Tibial nerve (tissue), 4 donors: ENCODE measurements at places on chromosomes 16 and 17.

GRCh38 chr16:84808826-84809225, 11.0 kb upstream of the CRISPLD2 start:
- no peak overlapping the region for H3K27ac ChIP-seq
- H3K4me3 ChIP-seq, result no peak overlapping the region
- no peaks in the 10 kb centered on the region for H3K36me3 ChIP-seq
- H3K27me3 ChIP-seq, result no peaks in the 10 kb centered on the region
- H3K4me1 ChIP-seq, result peaks cover 36% of the 10 kb centered on the region

DNA sequence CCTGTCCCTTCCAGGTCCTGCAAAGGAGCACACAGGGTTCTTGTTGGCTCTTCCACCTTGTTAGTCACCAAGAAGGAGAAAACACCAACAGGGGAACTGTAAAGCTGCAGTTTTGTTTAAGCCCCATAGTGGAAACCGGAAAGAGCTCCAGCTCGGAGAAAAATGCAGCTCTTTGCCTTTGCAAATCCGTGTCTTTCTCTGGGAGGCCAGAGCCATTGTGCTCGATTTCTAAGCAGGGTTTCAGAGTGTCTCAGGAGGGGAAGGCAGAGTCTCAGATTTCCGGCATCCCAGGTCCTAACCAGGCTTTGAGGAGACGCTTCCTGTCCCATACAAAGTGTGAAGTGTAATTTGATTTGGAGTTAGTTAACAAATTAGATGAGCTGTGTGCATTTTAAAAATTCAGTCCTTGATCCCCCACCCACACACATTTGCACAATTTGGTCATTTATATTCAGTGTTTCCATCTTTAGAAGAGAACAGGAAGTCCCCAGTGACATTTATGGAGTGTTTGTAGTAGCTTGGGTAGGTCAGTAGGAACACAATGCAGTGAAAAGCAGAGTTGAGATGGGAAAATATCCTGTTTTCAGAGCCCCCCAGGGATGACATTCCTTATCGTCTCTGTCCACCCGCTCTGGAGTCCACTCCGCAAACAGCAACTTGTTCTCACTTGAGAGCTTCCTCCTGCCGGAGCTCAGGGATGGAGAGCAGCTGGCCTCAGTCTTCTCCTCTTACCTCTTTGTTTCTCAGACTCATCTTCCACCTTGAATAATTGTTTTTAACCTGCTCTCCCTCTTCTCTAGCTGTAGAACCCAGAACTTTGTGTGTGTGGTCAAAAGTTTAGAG, 331.9 kb downstream of the SEC14L1 start:
- H3K27me3 ChIP-seq, result no peaks in the 10 kb centered on the region
- peaks cover 83% of the 10 kb centered on the region for H3K4me1 ChIP-seq
- DNase-seq, result no peak
- peak overlapping the region; percentile 73 for H3K27ac ChIP-seq
- peak overlapping the region; percentile 1 for H3K4me3 ChIP-seq

DNA sequence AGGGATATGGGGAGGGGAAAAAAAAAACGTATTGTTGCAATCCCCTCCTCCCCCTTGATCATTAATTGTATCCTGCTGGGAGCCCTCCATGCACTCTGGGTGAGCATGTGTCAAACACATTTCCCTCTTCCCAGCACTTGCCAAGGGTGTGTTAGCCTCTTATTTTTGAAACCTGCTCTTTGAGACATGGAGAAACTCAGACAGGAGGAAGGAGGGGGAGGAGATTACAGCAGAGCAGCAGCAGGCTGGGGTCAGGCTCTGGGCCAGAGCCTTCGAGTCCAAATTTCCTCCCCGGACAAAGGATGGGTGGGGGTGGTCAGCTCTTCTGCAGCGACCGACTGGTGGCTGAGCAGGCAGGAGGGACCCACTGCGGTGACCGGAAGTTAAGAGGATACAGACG, 64.7 kb downstream of the SOX9 start:
- no peaks in the 10 kb centered on the region for H3K4me1 ChIP-seq
- H3K4me3 ChIP-seq, result no peak overlapping the region
- H3K36me3 ChIP-seq, result no peaks in the 10 kb centered on the region
- no peaks in the 10 kb centered on the region for H3K27me3 ChIP-seq

DNA sequence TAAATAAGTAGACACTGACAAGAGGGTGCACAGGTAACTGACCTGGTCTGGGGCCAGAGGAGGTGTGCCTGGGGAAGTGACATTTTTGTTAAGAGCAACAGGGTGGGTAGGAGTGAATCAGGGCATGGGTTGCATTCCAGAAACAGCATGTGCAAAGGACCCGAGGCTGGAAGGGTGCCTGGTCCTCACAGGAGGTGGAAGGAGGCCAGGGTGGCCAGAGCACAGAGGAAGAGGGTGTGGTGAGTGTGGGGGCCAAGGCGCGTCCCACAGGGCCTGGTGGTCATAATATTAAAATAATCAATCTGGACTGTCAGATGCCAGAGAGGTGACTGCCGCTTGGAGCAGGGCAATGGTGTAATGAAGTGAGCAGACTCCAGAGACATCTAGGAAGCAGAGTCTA, 14.3 kb downstream of the ARHGAP23 start:
- no peaks in the 10 kb centered on the region for H3K4me1 ChIP-seq
- no peak for DNase-seq
- no peaks in the 10 kb centered on the region for H3K36me3 ChIP-seq
- H3K27ac ChIP-seq, result no peak overlapping the region
- no peaks in the 10 kb centered on the region for H3K27me3 ChIP-seq
- no peak overlapping the region for H3K4me3 ChIP-seq

GRCh38 chr17:4604111-4604644, 19.8 kb downstream of the SMTNL2 start:
- H3K36me3 ChIP-seq, result no peaks in the 10 kb centered on the region
- no peak overlapping the region for H3K4me3 ChIP-seq
- H3K27me3 ChIP-seq, result no peaks in the 10 kb centered on the region
- H3K27ac ChIP-seq, result no peak overlapping the region

DNA sequence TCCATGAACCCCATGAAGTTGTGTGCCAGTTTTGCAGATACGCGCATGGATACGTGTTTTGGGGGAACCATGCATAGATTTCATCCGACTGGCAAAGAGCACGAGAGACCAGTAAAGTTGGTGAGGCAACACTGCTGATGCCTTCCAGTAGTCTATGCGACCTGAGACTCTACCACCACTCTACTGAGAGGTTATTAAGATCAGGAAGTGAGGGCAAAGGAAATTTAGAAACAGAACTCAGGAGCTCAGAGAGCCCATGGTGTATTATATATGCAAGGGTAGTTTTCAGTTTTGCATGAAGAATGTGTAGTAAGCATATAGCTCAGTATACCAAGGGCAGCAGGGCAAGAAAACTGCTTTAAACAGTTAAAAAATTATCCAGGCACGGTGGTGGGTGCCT, 4.2 kb downstream of the SLX4 start:
- no peak overlapping the region for H3K27ac ChIP-seq
- H3K27me3 ChIP-seq, result no peaks in the 10 kb centered on the region
- no peak overlapping the region for H3K4me3 ChIP-seq
- H3K36me3 ChIP-seq, result peaks cover 41% of the 10 kb centered on the region

DNA sequence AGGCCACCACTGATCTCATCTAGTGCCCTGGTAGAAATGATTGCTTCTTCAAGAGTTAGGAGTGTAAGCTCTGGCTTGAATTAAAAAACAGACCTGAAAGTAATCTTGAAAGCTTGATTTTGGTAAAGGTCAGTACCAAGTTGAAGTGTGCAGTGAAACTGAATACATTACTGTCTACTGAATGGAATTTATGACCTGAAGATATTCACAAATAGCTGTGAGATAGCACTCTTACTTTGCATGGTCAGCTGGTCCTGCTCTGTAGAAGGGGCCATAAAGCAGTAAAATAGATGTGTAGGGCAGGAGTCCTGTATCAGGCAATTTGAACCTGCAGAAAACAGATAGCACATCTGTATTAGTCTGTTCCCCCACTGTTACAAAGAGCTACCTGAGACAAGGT, 78.6 kb downstream of the MYH13 start:
- H3K36me3 ChIP-seq, result no peaks in the 10 kb centered on the region
- no peak overlapping the region for H3K27ac ChIP-seq
- H3K4me1 ChIP-seq, result no peaks in the 10 kb centered on the region
- DNase-seq, result no peak

GRCh38 chr17:19470530-19471261, 59.7 kb downstream of the RNF112 start:
- H3K4me1 ChIP-seq, result peaks cover 1% of the 10 kb centered on the region
- no peak overlapping the region for H3K27ac ChIP-seq
- DNase-seq, result peak; percentile 70
- H3K4me3 ChIP-seq, result no peak overlapping the region
- H3K36me3 ChIP-seq, result no peaks in the 10 kb centered on the region

DNA sequence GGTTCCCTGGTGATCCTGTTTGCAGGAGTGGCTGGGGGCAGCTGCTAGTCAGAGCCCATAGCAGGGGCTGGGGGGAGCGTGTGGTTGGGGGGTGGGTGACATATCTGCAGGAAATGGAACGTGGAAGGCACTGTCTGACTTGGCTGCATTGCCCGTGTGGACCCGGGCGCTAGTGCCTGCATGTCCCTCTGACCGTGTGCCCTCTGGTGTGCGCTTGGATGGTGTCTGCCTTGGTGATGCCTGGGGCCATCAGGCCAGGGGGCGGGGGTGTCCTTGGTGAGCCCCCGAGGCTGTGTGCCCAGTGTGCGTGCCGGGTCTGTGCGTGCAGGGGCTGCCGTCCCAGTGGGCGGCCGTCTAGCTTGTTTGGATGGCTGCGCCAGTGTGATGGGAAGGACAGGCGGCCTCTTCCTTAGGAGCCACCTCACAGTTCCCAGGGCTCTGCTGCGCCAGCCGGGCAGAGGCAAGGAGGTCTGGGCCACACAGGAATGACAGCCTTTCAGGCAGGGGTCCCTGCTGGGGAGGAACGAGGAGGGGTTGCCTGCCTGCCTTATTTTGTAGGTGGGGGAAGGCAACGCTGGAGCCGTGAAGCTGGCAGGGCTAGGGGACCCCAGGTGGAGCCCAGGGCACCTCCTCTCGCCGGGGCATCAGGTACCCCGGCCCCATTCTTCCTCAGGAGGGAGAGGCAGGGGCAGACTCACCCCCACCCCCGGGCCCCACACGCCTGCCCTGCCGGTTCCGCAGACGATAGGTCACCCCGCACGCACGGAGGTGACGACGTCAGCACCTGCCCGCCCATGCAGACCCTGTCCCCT, 693 bp downstream of the NDRG4 start:
- H3K36me3 ChIP-seq, result no peaks in the 10 kb centered on the region
- H3K4me3 ChIP-seq, result peak overlapping the region; percentile 45
- peaks cover 28% of the 10 kb centered on the region for H3K27me3 ChIP-seq
- no peaks in the 10 kb centered on the region for H3K4me1 ChIP-seq

DNA sequence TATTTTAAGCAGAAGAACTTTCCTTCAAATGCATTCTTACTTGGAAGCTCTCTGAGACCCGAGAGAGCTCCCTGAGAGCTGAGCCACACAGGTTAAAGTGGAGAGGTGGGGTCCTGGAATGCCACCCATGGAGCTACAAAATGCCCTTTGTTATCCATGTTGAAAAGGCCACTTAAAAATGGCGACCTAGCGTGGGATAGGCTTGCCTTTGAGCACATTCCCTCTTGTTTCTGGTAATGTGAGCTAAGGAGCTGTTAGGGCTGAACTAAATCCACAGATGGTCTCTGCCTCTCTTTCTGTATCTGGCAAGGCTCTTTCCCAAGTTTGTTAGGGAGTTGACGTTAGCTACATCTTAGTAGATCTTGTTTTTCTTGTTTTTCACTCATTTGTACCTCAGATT, 171.6 kb downstream of the SNX29 start:
- H3K4me3 ChIP-seq, result no peak overlapping the region
- DNase-seq, result no peak
- peaks cover 19% of the 10 kb centered on the region for H3K4me1 ChIP-seq
- H3K27ac ChIP-seq, result peak overlapping the region; percentile 13
- no peaks in the 10 kb centered on the region for H3K27me3 ChIP-seq

DNA sequence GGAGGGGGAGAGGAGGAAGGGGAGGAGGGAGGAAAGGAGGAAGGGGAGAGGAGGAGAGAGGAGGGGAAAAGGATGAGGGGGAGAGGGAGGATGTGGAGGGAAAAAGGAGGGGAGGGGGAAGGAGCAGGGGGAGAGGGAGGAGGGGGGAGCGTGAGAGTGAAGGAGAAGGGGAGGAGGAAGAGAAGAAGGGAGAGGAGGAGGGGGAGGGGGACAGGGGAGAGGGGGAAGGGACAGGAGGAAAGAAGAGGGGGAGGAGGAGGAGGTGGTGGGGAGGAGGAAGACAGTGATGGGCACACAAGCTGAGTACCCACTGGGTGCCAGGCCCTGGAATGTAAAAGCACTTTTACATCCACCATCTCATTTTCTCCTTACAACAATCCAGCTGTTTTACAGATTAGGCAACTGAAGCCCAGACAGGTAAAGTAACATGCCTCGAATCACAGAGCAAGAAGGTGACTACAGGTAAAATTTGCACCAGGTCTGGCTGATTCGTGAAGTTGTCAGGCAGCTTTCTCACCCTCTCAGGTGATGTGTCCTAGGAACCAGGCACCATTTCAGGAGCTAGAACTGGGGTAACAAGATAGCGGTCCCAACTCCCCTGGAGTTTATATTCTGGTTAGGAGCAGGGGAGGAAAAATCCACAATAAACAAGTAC, 10.0 kb upstream of the LITAF start:
- H3K36me3 ChIP-seq, result no peaks in the 10 kb centered on the region
- H3K4me1 ChIP-seq, result peaks cover 32% of the 10 kb centered on the region
- H3K27ac ChIP-seq, result peak overlapping the region; percentile 91
- no peak for DNase-seq
- no peak overlapping the region for H3K4me3 ChIP-seq
- no peaks in the 10 kb centered on the region for H3K27me3 ChIP-seq

DNA sequence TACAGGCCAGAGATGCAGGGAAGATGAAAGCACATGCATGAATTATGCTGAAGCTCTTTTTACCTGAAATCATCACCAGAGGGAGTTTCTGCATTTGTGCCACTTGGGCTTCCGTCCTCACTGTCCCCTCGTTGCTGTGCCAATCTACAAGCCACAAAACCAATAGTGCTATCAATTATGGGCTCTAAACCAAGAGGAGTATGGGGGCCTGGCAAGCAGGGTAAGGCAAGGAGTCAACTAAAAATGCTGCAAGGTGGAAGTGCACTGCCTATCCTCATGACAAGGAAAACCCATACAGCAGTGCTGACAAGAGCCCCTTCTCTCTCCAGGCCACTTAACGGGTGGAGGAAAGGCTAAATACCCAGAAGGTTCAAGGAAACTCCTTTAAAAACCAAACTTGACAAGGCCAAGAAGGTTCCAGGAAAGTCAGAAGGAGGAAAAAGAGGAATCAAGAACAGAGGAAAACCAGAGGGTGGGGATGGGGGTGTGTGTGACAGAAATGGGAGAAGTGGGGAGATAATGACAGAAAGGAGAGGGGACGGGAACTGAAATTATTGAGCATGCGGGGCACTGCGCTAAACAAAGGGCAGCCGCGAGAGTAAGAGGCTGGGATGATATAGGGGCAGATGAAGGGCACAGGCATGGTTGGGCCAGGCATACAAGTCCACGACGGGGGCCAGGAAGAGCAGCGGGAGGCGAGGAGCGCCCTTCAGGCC, 674 bp downstream of the C17orf75 start:
- no peak for DNase-seq
- peaks cover 18% of the 10 kb centered on the region for H3K4me1 ChIP-seq
- no peaks in the 10 kb centered on the region for H3K36me3 ChIP-seq
- H3K4me3 ChIP-seq, result peak overlapping the region; percentile 79
- H3K27me3 ChIP-seq, result no peaks in the 10 kb centered on the region
